NCI-H2081 treated with DMSO at 0.1 percent for 48 hours (cell line): ENCODE measurements at places on chromosomes 7 and 10.

GRCh38 chr7:138663725-138664710, 37.1 kb downstream of the SVOPL start:
- DNase-seq, result no peak

DNA sequence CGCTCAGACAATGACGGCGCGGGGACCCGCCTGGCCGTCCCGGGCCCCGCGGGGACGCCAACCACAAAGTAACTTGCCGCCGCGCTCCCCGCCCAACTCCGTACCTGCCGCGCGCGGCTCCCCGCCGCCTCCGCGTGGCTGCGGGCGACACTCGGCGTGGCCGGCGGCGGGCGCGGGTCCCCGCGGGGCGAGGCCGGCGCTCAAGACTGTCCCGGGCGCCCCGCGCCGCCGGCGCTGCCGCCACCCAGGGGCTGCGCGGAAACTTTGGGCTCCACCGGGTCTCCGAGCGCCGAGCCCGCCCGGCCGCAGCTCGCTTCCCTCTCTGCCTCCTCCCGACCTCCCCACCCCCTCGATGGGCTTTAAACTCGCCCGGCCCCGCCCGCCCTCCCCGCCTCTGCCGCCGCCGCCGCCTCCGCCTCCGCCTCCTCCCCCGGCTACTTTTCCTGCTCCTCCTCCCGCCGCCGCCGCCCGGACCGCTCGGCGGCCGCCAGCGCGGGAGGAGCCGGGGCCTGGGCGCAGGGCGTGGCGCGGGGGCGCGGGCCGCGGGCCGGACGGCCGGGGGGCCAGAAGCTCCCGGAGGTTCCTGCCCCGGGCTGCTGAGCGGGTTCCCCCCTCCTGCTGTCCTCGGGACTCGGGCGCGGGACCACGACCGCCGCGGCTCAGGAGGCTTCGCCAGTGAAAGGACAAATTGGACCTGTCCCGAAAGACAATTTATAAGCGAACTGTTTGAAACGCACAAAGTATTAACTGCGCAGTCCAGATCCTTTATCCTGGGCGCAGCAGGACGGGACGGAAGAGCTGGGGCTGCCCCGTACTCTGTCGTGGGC, 10.6 kb upstream of the GRB10 start:
- no peak for DNase-seq

GRCh38 chr10:86662186-86663045, 5.9 kb upstream of the LDB3 start:
- no peak for DNase-seq

DNA sequence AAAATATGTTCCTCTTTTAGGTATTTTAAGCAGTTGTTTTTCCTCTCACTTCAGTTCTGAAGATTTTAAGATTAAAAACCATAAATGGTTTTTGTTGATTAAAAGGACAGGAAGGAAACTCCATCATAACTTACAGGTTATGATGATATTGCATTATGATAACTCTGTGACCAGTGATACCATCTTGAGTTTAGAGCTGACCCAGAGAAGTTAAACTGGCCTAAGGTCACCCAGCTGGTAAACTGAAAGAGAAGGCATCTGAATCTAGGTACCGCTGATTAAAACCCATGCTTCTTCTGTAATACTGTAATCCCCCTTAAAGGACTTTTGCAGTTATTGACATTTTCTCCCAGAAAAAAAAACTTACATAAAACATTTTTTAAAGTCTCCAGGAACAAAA, 29.6 kb downstream of the LOXL4 start:
- no peak for DNase-seq

GRCh38 chr7:13307040-13307439, 619.6 kb downstream of the ARL4A start:
- no peak for DNase-seq

DNA sequence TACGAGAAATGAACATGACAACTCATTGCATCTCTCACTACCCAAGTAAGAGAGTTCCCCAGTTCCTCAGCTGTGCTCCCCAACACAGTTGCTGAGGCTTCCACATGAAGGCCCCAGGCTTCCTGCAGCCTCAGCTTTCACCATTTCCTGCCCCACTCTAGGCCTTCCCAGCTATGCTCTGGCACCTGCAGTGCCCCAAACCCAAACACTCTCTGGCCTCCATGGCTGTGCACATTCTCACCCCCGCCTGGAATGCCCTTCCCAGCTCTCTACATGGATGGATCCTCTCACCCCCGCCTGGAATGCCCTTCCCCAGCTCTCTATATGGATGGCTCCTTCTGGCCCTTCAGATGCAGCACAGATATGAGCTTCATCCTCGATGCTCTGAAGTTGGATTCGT, 61.3 kb downstream of the KIAA1549 start:
- DNase-seq, result no peak

- no peak for DNase-seq
These were observed 1.7 kb upstream of the C7orf25 start for GRCh38 chr7:42913591-42913990.

- DNase-seq, result no peak
These were observed 191.7 kb upstream of the IMMP2L start for GRCh38 chr7:111753968-111754367.

DNA sequence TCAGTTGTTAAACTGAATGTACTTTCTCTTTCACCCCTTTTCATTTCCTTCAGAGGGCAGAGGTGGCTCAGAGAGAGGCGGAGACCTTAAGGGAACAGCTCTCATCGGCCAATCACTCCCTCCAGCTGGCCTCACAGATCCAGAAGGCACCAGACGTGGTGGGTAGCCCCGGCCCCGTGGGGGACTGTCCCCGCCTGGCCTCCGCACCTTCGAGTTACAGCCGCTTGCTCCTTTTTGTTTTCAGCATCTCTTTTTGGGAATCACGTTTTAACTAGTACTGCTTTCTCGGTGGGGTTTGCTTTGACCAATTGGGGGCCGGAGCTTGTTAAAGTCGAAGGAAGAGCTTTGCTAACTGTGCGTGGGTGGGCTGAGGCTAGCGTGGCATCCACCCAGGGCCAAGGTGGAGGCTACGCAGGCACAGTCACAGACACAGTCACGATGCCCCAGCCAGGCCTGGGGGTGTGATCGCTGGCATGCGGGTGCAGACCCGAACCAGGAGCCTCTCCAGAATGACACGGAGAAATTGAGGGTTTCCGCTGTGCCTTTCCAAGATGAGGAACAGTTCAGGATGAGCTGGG, 116.2 kb upstream of the SH2B2 start:
- DNase-seq, result no peak

DNA sequence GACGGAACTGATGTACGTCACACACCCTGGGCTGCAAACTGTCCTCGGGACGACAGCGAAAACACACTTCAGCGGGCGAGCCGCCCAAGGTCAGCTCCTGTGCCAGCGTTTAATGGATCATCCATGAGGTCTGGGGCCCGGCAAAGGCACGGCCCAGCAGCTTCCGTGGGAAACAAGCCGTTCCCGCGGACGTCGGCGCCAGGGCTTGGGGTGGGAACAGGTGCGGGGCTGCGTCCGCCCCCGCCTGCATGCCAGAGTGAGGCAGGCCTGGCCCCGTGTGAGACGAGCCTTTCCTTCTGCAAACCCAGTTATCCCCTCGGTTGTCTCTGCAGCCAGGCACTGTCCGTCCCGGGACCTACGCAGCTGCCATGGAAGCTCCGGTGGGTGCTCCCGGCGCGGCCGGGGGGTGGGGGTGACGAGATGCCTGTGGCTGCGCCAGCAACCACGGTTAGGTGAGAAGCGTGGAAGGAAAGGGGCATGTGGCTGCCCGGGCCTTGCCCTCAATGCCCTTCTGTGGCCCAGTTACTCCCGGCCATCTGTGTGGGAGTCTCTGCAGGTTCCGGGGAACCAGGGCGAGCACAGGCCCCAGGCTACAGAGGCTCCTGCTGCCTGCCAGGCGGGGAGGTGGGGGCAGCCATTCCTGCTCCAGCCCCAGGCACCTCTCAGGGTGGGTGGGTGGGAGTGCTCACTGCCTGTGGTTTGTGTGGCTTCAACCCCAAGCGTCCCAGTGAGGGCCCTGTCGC, 42.2 kb upstream of the PDGFA start:
- DNase-seq, result no peak

GRCh38 chr10:71844084-71844483, 7.0 kb downstream of the PSAP start:
- DNase-seq, result no peak

GRCh38 chr7:129952086-129952652, 591 bp downstream of the UBE2H start:
- no peak for DNase-seq
